ENCODE measurements at places on chromosomes 3 and 15. TPM values are rescaled to one million over a fixed set of nuclear protein-coding genes. Genes with fewer than 3 reads are reported as not detected.
A peak's percentile ranks its signal among the peaks of the same experiment; 100 is the strongest.

The ROPN1 gene
- not detected for total RNA-seq

DNA sequence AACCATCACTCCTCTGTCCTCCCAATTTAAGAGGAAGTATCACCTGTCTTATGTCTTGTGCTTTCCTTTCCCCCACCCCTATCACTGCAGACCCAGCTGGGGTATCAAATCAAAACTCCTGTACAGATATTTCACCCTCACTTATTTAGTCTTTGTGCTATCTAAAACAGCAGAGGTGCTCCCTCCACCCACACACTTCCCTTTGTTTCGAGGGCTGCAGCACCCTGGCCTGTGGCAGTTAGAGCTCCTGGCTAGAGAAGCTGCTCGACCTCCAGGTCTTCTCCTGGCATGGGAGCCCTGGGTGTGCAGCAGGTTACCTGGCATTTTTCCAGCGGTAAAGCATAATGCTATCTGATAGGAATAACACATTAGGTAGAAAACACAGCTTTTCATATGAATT is 181.4 kb upstream of the BCL6 start:
- no peak for DNase-seq

GRCh38 chr15:29337156-29337959 is 67.7 kb upstream of the NSMCE3 start:
- DNase-seq = no peak

The LSM3 gene
- 4.9 TPM for total RNA-seq

- no peak for DNase-seq
Measured at GRCh38 chr3:120244834-120245225, 40.2 kb downstream of the GPR156 start.

DNA sequence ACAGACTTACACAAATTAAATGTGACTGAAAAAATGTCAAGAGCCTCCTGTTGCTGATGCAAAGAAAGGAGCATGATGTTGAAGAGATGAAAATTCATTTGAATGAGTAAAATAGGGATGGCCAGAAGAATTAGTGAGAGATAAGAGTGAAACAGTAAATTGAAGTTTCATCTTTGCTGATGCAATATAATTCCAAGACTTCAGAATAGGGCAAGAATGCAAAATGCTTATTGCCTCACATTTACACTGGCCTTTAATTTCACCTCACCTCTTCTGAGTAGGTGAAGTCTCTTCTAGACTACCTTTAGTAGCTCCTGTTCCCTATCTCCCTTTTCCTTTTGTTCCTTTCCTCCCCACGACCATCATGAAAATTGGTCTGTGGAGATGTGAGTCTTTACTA is 15.3 kb upstream of the MAPK6 start:
- DNase-seq = no peak

DNA sequence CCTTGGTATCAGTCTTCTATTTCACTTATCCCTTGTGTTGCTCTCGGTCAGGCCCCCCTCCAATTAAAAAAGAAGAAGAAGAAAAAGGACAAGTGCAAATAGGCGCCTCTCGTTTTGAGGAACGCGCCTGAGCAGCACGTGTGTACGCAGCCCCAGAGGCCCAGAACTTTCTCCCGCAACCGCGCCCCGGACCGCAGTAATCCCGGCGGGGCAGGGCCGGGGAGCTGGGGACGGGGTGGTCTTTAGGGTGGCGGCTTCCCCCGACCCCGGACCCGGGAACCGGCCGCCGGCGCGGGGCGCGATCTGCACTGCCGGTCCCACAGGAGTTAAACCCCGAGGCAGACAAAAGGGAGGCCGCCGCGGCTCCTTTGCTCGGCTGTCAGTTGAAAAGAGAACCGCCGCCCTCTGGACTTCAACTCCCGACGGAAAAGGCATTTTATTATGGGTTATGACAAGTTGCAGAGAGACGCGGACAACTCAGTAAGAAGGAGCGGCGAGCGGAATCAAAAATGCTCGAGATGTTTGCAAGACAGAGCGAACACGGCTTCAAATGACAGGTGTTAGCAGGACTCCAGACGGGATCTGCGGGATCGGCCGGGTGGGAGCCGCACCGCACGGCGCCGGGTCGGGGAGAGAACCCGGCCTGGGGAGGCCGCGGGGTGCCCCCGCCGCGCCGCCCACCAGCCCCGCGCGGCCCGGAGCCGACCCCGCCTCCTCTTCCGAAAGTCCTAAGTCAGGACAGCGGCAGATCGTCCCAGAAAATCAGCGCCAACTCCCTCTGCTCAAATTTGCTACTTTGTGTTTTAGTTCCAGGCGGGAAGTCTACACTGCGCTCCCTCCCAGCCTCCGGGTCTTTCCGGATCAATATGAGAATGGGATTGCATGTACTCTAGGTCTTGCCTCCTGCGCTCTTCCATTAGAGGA is 79.0 kb downstream of the NR2F2 start:
- no peak for DNase-seq

DNA sequence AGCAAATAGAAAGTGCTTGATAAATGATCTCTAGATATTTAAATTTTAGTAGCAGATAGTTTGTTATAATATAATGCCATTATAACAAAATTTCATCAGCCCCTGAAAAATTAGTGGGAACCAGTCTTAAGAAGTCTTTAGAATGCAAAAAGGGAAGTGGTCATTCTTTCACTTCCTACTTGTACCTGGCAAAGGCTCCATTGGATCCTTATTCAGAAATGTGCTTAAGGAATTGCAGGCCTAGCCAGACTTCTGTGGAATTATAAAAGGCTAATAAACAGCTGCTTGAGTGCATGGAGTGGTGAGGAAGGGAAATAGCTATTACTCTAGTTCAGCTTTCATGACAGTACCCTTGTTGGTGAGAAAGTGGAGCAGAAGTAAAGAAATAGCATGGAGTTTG is 24.2 kb downstream of the PPM1L start:
- no peak for DNase-seq

The NOX5 gene
- total RNA-seq = not detected

- no peak for DNase-seq
Measured at GRCh38 chr15:68552773-68553172, 26.0 kb upstream of the CORO2B start.

DNA sequence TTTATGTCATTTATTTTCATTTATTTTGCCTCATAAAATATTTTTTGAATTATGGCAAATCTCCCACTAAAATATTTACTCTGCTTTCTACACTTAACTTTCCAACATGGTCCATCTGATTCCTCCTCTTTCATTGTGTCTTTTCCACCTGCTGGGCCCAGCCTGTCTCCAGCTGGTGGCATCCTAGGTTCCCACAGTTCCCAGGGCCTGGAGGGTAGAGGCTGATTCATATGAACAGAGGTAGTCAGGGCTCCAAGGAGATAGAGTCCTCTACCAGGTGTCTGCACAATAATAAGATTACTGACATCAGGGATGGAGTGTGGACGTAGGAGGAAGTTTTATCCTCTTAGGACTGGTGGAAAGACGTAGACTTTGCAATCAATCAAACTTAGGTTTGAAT is 14.3 kb downstream of the ZBTB38 start:
- DNase-seq = no peak

DNA sequence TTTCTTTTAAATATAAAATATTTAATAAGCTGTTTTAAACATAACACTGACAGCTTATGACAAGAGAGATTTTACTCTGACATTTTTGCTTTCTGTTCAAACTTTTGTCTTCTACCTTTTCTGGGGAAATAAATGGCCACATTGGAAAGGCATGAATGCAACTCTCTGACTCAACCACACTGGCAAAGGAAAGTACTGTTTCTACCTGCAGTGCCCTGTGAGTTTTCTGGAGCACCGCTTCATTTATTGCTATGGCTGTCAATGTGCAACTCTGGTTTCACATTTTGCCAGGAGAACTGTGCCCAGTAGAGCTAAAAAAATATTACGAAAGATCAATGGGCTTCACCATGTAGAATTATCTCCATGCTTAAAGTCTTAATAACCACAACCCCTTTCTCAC is 15.1 kb downstream of the PDZRN3 start:
- DNase-seq = no peak

The ACOX2 gene
- total RNA-seq = 13.3 TPM

DNA sequence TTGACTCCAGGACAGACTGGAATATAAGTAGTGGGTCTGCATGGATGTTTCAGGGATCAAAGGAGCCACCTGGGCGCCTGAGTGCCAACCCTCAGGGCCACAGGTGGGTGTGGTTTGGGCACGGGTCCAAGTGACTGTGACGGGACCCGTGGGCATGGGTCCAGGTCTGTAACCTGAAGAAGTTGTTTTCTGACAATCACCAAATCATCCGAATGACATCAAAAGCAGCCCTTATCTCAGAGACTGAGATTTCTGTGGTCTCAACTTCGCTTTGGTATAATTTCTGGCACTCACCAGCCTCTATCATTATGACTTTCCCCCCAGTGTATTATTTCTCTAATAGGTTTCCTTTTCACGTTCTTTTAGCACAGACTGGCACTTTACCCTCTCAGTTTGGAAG is 24.4 kb downstream of the RLBP1 start:
- peak; percentile 36 for DNase-seq

The CNTN3 gene
- total RNA-seq = 2.9 TPM

GRCh38 chr3:127320529-127321121 is 32.8 kb upstream of the PRR20G start:
- no peak for DNase-seq

The TIMP4 gene
- total RNA-seq = 0.95 TPM

DNA sequence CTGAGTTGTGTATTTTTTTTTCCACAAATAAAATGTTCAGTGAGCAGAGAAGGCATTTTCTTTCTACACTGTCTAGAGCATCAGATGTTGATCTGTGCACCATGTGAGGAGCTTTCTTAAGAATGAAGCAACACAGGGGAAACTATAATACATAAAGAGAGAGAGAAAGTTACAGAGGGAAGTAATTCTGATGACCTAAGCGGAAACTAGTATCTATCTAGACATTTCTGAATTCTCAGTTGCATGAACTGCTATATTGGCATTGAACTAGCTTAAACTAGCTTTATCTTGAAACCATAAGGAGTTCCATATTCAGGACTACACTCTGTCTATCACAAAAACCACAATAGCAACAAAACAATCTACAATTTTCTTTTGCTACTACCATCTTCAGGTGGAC is 822.4 kb downstream of the VGLL3 start:
- no peak for DNase-seq

- DNase-seq = no peak
Measured at GRCh38 chr3:172127929-172128580, 88.7 kb downstream of the FNDC3B start.

DNA sequence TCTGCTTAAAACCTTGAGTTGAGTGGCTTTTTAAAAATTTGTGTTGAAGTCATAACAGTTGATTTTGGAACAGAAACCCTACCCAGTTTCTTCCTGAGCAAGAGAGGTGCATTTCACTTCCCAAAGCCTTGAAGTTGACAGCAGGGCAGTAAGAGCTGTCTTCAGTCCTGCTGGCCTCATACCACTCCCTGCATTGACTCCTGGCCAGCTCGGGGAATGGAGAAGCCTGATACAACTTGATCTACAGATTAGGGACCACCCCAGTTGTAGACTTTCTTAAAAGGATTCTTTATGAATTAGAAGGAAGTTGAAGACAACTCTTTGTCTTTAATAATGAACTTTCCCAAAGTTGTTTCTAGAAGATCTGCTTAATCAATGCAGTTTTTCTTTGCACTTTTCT is 90.6 kb upstream of the FLNB start:
- no peak for DNase-seq

DNA sequence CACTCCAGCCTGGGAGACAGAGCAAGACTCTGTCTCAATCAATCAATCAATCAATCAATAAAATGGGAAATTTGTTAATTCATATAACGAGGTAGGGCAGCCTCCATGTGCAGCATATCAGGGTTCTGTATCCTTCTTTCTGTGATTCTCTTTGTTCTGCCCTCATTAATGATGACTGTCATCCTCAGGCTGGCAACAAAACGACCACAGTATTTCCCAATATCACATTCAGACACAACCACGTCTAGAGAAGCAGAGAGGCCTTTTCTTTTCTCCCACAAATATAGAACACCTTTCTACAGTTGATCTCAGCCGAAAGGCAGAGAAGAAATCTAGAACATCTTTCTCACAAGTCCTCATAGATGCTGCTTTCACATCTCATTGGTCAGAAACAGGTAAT is 11.2 kb downstream of the CEP19 start:
- DNase-seq = no peak

- DNase-seq = no peak
Measured at GRCh38 chr15:55513152-55513551, 5.1 kb upstream of the DNAAF4 start.

GRCh38 chr3:124686028-124686670 is 44.1 kb upstream of the UMPS start:
- no peak for DNase-seq

DNA sequence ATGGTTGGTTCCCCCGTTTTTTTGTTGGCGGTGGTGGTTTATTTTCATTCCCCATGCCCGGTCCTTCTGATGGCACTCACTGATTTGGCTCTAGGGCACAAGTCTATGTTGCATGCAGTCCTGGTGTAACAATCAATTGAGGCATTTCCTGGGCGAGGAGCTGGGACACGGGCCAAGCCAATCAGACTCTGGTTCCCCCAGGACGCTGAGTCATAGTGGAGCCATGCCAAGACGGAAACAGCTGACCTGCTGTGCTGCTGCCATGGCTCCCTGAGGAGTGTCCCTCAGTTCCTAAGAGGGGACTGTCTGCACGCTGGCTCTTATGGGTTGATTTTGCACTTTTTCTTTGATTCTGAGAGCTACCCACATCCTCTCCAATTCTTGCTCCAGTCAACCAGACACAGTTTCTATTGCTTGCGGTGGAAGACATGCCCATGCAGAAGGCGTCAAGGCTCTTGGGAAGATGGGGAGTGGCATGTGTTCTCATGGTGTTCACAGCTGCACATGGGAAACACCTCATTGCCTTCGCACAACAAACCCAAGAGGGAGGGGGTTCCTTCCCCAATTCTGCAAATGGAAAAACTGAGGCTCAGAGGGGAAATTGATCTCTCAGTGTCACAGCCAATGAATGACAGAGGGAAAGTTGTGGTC is 28.3 kb upstream of the ALDH1L1 start:
- DNase-seq = peak; percentile 96

The GAP43 gene
- total RNA-seq = 0.53 TPM

The TTC23 gene
- total RNA-seq = 7.5 TPM

GRCh38 chr3:66179793-66180192 is 41.0 kb upstream of the SLC25A26 start:
- no peak for DNase-seq

DNA sequence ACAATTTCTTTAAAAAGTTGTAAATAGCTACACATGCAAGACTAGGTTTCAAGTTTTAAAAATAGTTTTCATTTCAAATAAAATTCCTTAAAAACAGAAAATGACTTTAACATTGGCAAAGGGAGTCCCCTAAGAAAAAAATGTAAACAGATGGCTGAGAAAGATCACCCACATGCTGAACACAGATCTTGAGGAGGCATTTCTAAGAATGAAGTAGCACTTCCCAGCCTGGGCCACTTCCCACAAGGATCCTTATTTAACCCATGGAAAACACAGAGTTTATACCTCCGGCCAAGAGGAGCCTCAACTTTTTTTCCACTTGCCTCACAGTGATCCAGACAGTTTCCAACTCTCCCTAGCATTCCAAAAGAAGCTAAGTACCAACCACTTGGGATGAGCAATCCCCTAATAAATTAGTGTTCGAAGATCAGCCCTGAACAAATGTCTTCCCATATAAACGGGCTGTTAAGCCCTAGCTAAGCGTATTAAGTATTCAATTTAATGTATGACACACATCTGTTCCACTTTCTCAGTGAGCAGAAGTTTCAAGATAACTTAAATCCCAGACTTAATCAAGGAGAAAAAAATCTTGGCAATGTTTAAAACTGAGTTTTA is 61.4 kb downstream of the GADL1 start:
- DNase-seq = no peak

The CLPX gene
- total RNA-seq = 23.5 TPM
